ENCODE measurements at places on chromosomes 6 and 20.

GRCh38 chr20:19110881-19111460 lies 101.5 kb upstream of the SLC24A3 start:
- DNase-seq, result no peak

DNA sequence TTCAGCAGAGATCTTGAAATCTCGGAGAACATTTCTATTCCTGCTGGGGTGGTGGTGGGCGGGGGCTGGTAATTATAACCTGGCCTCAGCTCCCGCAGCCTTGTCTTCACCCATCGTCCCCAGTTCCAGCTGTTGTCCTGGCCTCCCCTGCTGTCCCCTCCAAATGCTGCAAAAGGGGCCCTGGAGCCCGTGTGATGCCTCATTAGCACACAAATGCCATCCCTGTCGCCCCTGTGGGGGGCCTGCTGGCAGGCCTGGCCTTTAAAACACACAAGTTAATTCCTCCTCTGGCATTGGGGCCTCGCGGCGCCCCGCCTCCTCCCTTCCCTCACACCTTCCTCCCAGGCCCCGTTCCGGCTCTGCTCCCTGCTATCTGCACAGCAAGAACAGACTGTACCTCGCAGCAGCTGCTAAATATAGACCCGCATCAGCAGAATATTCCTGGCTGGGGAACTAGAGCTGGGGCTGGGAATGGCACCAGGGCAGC lies 85.7 kb downstream of the CDH22 start:
- no peak for DNase-seq

DNA sequence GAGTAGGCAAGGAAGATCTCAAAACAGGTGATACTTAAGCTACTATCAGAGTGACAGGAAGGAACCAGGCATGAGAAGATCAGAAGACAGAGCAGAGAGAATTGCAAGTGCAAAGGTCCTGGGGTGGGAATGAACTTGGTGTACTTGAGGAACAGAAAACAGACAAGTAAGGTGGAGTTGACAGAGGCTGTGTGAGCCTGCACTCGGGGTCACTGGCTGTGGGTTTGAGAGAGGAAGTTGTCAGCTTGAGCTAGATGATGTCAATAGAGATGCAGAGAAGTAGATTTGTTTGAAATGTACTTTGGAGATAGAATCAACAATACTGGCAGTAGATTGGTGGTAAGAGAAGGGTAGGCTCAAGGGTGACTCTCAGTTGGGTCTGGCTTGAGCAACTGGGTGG lies 209.5 kb downstream of the CLIC5 start:
- DNase-seq, result no peak

GRCh38 chr20:53389516-53390300 lies 203.9 kb downstream of the ZNF217 start:
- DNase-seq, result no peak

DNA sequence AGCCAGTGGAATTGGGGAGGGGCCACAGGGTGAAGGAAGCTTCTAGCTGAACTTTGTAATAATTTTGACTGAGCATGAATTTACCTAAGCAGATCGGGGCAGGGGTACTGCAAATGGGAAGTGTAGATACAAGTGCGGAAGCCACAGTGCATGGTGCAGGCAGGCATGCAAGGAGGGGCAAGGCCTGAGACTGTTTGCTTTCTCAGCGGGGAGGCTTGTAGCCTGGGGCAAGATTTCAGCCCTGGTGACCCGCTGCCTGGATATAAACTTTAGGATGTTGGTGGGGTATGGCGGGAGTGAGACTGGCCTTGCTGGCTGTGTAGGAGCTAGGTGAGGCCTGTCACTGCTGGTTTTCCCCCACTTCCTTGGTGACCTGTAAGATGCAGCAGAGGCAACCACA lies 266.4 kb upstream of the PREP start:
- no peak for DNase-seq

DNA sequence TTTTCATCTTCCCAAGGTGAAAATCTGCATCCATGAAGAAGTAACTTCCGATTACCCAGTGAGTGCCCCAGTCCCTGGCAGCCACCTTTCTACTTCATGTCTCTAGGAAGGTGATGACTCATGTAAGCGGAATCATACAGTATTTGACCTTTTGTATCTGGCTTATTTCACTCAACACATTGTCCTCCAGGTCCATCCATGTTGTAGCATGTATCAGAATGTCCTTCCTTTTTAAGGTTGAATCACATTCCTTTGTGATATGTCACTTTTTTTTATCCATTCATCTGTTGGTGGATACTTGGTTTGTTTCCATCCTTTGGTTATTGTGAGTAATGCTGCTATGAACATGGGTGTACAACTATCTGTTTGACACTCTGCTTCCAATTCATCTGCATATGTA lies 176.3 kb upstream of the CDYL start:
- DNase-seq, result no peak

DNA sequence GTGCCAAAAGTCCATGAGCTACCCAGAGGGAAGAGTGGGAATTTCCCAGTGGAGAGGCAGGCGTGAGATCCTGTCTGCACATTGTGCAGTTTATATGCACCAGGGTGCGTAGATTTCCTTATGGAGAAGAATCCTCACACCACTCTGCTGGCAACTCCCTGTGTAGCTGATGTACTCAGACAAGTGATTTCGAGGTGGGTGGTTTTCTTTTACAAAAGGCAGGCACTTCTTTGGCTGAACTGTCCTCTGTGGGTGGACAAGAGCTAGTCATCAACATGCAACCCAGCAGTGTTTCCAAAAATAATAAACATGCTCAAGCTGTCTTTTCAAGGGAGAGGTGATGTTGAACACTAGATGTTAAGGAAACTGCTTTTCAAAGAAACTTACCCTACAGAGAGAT lies 121.7 kb upstream of the NXT1 start:
- DNase-seq, result no peak

GRCh38 chr6:33312361-33313104 lies 1.3 kb downstream of the TAPBP start:
- DNase-seq, result peak; percentile 76

GRCh38 chr6:112501705-112502104 lies 154.6 kb downstream of the RFPL4B start:
- no peak for DNase-seq

DNA sequence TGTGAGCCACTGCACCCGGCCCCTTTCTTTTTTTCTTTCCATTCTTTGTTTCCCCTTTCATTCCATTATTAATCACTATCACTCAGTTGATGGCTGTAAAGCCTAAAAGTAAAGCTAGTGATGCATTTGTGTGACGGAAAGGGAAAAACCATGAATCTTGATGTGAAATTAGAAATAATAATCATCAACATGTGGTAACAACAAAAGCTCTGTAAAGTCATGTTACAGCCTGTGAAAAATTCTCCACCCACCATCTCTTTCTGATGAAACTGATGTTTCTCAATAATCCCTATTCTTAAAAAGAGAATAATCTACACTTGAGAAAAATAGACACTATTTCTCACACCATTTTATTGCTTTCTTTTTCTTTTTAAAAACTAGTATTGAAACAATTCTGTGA lies 80.0 kb downstream of the CRYBG1 start:
- no peak for DNase-seq

DNA sequence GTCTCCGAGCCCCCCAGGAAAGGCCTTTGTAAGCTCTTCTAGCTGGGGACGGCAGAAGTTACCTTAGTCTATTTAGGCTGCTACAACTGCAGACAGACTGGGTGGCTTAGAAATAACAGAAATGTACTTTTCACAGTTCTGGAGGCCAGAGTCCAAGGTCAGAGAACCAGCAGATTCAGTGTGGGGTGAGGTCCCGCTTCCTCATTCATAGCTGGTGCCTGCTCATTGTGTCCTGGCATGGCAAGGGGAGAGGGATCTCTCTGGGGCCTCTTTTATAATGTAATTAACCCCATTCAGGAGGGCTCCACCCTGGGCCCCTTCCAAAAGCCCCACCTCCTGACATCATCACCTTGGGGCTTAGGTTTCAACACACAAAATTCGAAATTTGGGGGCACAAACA lies 315.1 kb downstream of the CDH4 start:
- DNase-seq, result no peak

GRCh38 chr20:14295238-14295637 lies 42.2 kb downstream of the FLRT3 start:
- DNase-seq, result no peak

DNA sequence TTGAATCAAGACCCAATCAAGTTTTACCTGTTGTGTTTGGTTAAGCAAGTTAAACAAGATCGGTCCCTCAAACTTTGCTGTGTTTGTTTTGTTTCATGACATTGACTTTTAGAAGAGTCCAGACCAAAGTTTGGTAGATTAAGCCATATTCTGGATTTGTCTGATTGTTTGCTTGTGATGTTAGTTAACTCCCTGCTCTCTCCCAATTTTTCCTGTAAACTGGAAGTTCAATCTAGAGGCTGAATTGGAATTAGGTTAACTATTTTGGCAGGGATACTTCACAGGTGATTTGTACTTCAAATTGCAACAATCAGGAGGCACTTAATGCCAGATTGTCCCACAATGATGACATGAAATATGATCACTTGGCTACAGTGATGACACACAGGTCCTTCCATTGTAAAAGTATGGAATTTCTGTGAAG lies 13.6 kb upstream of the SH3BGRL2 start:
- DNase-seq, result no peak

- no peak for DNase-seq
These were observed 285.7 kb downstream of the RNF144B start for GRCh38 chr6:18672852-18673251.

DNA sequence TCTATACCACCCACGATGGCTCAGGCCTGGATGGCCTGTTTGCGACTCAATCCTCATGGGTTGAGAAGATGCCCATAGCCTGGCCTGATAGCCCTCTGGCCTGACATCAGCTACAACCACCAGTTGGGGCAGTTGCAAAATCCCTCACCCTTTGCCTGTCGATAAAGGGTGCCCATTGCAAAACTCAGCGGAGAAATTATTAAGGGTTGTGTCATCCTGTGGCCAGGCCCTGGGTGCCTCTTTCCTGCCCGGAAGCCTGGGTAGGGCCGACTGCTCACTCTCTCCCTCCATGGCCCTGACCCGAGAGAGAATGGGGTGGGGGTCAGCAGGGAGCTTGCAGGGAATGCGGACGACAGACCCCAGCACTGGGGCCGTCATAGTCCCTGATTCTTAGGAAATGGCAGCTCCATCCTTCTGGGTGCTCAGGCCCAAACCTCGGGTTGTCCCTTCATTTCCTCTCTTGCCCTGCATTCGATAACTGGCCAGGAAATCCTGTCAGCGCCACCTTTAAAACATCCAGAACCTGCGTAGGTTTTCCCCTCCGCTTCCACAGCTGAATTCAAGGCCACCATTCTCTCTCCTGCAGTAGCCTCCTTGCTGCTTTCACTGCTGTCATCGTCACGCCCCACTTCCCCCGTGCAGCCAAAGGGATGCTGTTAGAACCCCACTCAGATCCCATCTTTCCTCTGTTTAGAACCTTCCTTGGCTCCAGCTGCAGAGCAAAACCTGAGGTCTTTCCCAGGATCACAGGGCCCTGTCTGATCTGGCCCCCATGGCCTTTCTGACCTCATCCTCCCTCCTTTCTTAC lies 31.1 kb downstream of the CEBPB start:
- DNase-seq, result no peak

DNA sequence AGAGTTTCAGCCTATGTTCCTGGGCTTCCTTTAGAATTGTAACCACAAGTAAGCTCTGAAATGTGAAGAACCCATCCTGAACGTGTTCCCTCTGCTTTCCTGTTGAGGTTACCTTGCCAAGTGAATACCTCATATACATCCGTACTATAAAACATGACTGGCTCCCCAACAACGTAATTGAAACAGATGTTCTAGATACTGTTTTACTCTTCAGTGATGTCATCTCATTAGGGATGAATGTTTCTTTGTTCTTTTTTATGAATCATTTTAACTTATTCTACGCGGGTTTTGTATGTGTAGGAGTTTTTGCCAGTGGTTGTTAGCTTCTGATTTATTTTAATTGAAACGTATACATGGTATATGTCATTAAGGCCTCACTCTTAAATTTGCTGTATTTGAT lies 166.8 kb downstream of the SAMD5 start:
- no peak for DNase-seq

GRCh38 chr6:70849348-70850069 lies 107.4 kb downstream of the B3GAT2 start:
- no peak for DNase-seq

DNA sequence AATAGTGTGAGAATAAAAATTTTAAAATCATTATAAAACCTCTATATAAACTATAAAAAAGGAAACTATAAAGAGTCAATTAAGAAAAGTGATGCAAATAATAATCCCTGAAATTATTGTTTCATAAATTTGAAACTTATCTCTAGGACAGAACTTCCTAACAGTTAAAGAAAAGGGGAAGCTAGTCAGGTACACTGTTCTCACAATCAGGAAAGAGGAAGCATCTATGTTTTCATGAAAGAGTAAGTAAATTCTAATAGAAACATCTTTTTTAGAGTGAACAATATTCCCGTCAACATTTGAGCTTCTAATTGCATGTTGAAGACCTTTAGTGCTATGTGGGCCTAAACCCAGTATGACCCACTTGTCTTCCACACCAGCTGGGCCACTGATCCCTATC lies 1.2 kb upstream of the ADGRF1 start:
- DNase-seq, result no peak

DNA sequence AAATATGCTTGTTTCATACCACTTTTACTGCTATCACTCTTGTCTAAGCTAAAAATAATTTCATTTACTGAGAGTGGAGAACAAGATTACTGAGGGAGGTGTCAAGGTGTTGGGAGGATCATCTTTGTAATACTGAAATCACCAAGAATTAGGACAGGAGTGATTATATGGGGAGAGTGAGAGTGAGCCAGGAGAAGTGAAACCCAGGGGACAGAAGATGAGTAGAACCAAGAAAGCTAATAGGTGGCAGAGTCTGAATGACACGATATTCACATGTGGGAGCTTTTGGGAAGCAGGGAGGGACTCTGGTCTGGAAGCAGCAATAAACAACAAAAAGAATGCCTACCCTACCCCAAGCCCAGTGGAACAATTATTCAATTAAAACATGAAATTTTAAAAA lies 58.6 kb downstream of the AK9 start:
- DNase-seq, result no peak

GRCh38 chr20:63009988-63010769 lies 3.4 kb upstream of the BHLHE23 start:
- peak; percentile 35 for DNase-seq

- no peak for DNase-seq
These were observed 87.0 kb downstream of the CDH22 start for GRCh38 chr20:46221256-46221833.

GRCh38 chr20:63334356-63334755 lies 26.8 kb downstream of the CHRNA4 start:
- DNase-seq, result no peak

DNA sequence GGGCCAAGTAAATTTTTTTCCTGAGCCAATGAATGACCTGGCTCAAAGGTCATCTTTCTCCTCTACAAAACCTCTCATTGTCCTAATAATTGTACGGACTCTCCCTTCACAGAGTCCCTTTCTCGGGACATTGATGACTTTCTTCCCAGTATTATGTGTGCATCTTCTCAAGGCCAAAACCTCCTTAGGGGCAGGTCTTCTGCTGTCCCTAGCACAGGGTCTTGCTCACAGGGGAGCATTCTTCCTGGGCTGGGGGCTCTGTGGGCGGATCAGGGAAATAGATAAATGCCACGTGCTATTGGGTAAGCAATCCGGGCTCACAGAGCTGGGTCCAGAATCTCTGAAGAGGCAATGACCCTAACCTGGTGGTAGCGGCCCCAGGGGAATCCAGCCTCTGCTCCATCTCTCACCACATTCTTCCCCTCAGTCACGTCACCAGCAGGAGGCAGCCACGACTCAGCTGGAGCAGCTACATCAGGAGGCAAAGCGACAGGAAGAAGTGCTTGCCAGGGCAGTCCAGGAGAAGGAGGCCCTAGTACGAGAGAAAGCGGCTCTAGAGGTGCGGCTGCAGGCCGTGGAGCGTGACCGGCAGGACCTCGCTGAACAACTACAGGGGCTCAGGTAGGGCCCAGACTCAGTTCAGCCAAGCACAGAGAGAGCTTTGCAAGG lies 23.5 kb downstream of the CEP250 start:
- no peak for DNase-seq

- DNase-seq, result no peak
These were observed 13.8 kb downstream of the BMP7 start for GRCh38 chr20:57252559-57253162.
